SK-N-SH (cell line): ENCODE measurements at places on chromosomes 4 and X.

GRCh38 chr4:101667348-101667747, 123.2 kb upstream of the BANK1 start:
- no peak for DNase-seq

- DNase-seq = no peak
These were observed 1.3 kb upstream of the CXorf65 start for GRCh38 chrX:71107762-71108360.

- no peak for DNase-seq
These were observed 123.6 kb upstream of the INTU start for GRCh38 chr4:127509155-127509554.

DNA sequence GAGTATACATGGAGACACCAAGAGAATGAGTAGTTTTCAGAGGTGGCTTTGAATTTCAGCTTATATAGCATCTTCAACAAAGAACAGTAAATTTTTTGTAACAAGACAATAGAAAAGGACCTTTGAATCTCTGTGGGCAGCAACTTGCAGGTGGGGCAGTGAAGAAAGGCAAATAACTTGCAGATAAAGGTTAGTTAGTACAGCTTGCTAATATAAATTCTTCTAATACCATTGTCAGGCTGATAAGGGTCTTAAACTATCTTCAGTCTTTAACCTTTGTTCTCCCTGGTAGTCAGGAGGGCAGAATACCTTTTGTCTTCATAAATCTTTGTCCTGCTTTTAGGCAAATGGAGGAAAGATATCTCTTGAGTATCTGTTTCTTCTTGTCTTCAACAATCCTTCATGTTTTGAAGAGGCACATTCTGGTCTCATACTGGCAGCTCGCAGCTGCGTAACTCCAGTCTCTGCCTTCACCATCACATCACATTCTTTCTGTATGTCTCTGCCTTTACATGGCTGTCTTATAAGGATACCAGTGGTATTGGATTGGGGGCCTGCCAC, 16.0 kb downstream of the ANXA3 start:
- DNase-seq = no peak

GRCh38 chrX:74133156-74133796, 170.7 kb upstream of the ZCCHC13 start:
- peak; percentile 63 for DNase-seq

DNA sequence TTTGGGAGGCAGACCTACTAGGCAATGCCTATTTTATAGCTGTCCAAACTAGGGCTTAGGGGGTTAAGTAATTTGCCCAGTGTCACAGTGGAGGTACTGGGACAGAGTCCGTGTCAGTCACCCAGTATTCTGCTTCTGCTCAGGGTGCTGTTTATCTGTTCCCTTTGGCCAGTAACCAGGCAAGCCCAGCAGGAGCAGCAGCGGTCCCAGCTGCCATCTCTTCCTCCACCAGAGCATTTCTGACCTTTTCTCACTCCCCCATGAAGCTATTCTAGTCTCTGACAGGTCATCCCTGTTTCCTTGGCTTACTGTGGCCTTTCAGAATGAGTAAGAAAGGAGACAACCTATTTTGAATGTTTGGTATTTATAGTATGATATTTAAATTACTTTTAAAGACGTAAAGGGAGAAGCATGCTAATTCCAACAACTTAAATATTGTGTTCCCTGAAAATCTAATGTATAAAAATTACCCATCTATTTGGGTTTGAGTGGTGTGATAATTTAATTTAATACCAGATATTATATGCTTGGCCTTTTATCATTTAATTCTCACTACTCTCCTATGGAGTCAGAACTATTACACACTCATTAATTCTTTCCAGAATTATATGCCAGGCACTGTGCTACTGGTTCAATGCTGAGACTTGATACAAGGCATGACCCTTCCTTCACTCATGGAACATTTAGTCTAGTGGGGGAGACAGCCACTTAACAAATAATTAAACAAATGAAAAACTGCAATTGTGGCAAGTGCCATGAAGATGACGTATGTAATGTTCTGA, 60.6 kb downstream of the RPS6KA3 start:
- no peak for DNase-seq

- DNase-seq = peak; percentile 68
These were observed 956 bp downstream of the SORCS2 start for GRCh38 chr4:7193030-7193958.

DNA sequence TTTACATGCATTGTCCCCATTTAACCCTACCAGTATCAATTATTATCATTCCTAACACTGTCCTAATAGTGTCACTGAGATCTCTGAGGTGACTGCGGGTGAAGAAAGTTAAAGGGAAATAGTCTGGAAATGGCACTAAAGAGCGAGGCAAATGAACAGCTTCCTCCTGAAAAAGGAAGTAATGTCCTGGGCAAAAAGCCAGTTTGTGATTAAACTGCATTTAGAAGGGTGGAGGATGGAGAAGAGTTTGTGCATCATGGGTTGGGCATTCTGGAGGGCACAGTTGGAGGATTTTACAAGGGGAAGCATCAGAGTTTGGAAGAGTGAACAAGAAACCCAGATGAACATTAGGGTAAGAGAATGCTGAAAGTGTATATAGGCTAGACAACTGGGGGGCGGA, 60.5 kb upstream of the SLC25A4 start:
- DNase-seq = no peak

DNA sequence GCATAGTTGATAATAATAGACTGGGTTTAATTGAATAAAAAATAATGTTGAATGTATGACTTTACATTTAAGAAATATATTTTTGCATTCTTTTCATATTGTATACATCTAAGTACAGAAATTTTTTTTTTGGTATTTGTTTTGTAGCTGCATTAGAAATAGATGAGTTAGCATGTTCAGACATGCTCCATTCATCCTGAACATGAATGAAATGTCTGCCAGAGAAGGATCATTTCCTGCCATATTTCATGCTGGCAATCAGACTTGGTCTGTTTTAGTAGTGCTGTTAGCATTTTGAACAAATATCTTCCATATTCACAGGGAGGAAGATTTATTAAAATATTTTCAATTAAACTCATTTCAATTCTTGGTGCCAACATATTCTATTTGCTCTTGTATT, 98.9 kb downstream of the FRMPD4 start:
- no peak for DNase-seq

- DNase-seq = no peak
These were observed 9.9 kb downstream of the TNIP2 start for GRCh38 chr4:2745981-2746806.

DNA sequence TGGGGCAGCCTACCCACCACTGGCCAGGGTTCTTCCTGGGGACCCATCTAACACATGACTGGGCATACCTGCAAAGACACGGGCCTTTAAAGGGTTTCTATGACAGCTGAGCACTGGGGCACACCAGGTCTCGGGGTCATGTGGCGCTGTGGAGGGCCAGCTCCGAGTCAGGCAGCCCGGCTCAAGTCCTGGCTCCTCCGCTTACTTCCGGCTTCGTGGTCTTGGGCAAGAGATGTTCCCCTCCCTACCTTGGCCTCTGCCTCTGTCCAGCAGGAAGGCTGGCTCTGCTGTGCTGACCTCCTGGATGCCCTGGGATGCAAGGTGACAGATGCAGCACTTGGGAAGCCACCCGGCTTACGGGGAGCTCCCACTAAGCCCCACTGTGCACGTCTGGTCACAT, 37.6 kb downstream of the HTRA3 start:
- DNase-seq = no peak

DNA sequence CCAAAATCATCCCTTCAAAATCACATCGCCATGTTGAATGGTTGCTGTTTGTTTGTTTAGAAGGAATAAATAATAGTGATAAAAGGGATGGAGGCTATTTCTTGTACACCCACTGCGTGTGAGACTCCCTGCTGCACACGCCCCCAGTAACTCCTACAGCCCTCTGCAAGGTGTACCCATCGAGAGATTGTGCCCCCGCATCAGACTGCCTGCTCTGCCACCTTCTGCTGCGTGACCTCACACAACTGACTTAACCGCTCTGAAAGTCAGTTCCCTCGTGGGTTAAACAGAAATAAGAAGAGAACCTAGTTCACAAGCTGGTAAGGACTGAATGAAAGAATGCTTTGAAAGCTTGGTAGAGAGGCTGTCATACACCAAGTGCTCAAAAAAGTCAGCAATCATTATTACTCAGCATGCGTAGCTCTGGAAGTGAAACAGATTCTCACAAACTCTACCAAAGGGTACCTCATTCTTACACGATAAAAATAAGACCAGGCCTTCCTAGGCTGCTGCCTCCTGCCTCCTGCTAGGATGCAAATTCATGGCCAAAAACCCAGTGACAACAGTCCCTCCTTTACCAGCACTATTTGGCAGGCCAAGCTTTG, 147.1 kb downstream of the CPEB2 start:
- no peak for DNase-seq

DNA sequence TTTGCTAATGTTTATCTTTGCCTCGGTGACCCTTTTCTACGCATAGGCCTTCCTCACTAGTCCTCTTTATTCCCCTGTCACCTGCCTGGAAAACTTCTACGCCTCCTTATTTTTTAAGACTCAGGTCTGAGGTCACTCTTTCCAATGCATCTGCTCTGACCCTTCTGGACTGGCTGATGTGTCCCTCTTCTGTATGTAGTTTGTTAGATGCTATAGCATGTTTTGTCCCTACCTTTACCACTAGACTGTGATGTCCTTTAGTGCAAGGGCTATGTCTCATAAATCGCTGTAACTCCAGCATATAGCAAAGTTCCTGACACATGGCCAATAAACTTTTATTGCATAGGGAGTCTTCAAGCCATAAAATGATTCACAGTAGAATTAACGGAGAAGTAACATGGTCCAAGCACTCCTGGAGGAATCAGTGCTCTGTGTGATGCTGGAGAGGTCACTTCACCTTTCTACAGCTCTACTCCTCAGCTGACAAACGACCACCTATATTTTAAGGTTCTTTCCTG, 872.5 kb upstream of the SLIT2 start:
- DNase-seq = no peak

DNA sequence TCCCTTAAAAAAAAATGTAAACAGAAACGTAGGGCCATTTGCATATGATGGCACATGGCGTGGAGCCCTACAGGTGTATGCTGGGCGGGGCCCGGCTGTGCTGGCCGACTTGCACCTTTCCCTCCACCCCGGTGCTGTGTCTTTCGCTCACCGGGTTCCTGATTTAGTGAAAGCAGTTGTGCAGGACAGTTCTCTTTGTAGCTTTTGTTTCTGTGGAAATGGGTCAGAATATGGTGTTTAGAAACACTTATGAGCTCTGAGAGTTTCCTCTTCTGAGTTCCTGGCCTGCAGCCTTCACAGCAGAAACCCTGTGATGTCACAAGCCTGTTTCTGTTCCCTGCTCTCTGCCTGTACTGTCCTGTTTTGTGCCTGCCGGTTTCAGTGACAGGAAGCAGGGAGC, 22.5 kb upstream of the MSANTD1 start:
- no peak for DNase-seq

DNA sequence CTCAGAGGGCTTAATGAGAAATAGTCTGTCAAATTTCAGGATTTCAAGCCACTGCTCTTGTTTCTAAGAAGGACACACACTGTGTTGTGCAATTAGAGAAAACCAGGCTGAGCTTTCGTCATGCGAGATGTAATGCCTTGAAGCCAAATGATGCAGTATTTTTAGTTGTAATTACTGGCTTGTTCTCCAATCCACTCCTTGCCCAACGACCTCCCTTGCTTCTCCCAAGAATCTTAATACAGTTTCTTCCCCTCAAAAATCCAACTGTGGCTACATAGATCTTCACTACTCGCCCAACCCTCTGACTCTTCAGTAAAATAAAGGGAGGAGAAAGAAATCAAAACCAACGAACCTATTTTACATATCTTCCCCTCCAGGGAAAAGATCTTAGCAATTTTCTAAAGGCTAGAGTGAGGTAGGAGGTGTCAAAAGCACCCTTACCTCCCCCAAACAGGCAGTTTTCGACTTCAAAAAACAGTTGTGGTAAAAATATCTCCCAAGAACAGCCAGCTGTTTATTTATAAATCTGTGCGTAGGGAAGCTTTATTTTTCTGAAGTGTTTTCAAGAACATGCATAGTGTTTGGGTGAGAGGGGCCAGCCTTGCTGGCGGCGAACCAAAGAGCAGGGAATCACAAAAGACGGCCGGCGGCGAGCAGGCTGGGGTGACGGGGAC, 68.7 kb downstream of the MGST2 start:
- DNase-seq = no peak

- no peak for DNase-seq
These were observed 15.7 kb downstream of the JADE1 start for GRCh38 chr4:128825226-128825625.
